ENCODE measurements at places on chromosomes 12 and 14.

GRCh38 chr14:76774821-76775694, 13.8 kb downstream of the VASH1 start:
- DNase-seq, result no peak

DNA sequence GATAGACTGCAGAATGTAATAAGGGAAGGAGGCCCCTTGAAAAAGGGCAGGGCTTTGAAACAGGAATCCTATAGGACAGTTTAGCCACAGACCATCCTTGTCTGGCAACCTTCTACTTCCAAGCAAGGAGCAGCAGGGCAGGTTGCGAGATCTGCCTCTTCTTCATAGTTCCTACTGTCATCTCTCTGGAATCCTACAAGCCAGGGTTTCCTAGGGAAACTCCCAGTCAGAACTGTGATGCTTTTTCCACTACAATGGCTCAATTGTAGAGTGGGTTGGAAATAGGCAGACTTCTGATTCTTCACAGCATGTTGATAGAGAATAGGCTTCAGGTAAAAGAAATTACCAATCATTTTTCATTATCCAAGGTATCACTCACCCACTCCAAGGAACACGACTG, 186.3 kb downstream of the DACT1 start:
- DNase-seq, result no peak

GRCh38 chr14:31426663-31427062, 6.3 kb upstream of the HEATR5A start:
- DNase-seq, result no peak

DNA sequence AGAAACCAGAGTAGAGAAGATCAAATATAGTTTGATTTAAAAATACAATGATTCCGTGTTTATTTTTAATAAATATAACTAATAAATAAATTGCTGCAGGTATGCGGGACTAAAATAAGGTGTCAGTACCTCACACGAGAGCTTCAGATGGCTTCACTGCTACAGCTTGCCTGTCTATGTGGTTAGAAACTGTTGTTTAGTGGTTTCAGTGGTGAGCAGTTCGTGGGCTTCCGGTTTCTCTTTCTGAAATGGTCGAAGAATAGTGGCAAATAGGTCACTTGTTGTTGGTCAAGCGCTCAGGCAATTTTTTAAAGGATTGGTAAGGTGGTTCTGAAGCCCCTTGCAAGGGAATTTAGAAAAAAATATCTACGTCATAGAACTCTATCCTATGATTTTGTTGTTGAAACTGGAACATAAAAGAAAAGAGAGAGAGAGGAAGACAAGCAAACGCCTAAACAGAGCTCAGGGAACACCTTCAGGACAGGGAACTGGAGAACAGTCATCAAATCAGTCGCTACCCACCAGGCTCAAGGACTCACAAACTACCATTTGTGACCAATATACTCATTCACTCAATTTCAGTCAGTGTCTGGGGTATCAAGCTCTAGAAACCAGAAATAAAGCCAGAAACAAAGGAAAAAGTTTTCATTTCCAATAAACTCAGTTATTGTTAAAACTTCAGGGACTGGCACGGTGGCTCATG, 31.3 kb downstream of the GABARAPL1 start:
- DNase-seq, result no peak

DNA sequence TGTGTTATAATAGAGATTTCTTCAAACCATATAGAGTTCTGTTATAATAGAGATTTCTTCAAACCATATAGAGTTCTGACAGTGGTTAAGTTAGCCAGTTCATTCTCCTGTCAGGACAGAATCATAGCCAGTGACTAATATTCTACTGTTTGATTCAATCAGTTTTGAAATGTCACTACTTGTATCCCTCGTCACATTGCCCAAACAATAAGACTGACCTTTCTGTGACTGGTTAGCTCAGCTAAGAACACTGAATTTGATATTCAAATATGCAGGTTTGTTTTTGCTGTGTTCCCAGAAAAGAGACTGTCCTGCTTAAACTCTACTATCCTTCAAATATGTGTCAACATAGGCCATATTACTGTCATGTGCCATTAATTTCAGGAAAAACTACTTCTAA, 74.4 kb downstream of the ALG10B start:
- no peak for DNase-seq

DNA sequence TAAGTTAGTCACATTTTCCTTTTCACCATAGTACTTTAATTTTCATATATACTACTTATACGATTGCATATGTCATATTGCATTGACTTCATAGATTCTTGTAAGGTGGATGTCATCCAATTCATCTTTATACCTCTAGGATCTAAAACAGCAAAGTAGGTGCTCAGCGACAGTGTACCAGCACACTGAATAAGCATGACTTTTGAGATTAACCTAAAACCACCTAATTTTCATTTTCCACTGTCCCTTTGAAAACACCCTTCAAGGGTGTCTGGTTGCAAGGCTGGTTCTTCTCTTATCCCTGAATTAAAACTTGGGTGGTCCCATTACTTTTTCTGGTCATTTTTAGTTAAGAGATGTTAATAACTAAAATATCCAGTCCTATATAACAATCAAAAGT, 4.4 kb downstream of the GPR19 start:
- DNase-seq, result no peak

GRCh38 chr14:60807971-60808370, 73.4 kb downstream of the MNAT1 start:
- DNase-seq, result no peak

DNA sequence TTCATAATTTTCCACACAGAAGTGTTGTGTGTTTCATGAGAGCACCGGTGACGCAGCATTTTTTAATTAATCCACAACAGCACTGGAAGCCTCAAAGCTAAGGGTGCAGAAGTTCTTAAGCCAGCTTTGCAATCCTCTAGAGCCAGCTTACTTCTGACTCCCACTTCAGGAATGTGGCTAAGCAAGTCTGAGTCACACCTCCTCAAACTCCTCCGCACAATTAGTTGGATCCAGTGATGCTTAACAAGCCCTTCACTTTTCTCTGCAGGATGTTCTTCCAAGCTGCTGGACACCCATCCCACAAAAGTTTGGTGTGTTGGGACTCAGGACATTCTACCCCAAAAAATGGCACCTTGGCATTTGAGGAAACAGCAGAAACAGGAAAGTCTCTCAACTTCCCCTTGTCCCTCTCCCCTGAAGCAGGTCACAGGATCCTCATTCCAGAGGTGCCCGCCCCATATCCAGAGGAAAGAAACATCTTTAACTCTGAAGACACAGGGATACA, 210.0 kb downstream of the PPM1H start:
- DNase-seq, result peak; percentile 41

- DNase-seq, result no peak
Measured at GRCh38 chr12:107487011-107487680, 198.5 kb upstream of the PWP1 start.

DNA sequence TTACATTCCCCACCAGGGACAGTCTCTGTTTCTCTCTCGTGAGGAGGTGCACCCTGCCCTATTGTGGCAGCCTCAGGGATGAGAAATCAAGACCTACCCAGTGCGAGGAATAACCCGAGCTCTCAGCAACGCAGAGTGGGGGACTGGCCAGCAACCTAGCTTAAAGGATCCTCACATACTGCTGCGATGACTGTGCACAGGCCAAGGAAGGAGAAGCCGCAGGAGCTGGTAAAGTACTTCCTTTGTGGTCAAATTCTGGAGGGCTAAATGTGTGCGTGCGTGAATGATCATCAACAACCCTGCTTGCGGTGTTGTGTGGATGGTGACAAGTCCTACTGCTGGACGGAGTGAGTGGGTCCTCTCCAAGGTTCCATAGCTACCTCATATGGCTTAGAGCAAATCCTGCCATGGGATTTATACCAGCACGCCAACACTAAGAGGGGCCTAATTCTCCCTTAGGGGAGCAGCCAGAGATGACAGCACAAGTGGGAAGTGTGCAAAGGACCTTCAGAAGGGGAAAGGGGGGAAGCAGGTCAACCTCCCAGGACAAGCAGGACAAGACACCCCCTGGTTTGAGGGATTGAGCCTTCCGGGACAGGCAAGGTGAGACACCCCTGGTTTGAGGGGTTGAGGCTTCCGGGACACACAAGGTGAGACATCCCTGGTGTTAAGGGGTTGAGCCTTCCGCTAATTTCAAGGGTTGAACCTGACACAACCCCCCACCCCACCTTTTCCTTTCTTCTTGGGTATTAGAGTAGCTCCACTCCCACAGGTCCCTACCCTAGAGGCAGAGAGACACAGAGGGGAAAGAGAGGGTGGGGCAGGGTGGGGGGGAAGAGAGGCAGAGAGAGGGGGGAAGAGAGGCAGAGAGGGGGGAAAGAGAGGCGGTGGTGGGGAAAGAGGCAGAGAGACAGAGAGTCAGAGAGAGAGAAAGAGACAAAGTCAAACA, 58.8 kb upstream of the AP4S1 start:
- no peak for DNase-seq

- DNase-seq, result no peak
Measured at GRCh38 chr12:119486599-119487154, 106.9 kb upstream of the TMEM233 start.

GRCh38 chr12:43292699-43293098, 259.3 kb downstream of the ADAMTS20 start:
- no peak for DNase-seq

GRCh38 chr12:3967556-3968160, 94.5 kb upstream of the PARP11 start:
- no peak for DNase-seq

DNA sequence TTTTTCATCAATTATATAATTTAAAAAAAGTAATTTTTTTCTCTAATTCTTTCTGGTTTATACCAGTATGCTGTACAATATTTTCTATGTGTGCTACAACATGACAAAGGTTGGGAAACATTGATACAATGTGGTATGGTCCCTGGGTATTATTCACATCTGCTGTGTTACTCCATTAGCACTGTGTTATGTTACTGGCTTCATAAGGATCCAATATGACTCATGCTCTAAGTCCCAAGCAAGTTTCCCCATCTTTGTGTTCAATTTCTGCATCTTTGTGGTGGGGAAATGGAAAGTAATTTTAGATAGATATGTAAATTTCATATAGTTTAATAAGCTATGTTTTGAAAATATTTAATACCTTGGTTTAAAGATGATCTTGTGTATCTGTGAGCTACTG, 35.8 kb downstream of the FBXO33 start:
- DNase-seq, result no peak

- DNase-seq, result no peak
Measured at GRCh38 chr12:67002720-67003119, 266.4 kb upstream of the CAND1 start.

GRCh38 chr14:38536376-38537038, 280.6 kb upstream of the CLEC14A start:
- DNase-seq, result no peak

DNA sequence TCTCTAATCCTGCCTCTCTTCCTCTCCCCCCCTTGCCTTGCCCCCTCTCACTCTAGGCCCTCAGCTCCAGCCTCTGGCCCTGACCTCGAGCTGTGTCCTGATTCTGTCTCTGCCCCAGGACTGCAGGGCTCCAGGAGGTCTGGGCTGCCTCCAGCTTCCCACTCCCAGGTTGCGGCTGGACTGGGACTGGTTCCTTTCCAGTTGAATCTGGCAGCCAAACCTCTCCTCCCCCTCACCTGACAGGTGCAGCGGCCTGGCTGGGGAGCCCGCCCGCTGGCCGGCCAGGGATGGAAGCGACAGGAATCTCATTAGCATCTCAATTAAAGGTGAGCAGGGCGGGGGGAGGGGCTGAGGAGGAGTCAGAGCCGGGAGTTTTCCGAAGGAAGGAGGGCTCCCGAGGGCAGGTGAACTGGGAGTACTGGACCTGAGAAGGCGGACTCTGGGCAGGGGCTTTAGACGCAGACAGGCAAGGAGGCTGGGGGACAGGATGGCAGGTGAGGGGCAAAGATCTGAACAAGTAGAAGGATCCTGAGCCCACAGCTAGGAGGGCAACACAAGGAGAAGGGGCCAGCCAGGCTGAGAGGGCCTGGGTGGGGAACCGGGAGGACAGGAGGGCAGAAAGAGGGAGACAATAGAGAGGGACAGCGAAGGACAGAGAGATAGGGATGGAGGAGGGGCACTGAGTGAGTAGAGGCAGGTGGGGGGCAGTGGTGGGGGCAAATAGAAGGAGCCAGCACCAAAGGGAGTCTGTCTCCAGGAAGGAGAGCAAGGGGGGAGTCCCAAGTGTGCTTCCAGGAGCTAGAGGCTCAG, at the start of gene SCNN1A:
Gene SCNN1A, minus strand, starts transcription at position 295 of the 810 bp plus-strand sequence. CDS start 780 bp downstream, outside the sequence.
- peak; percentile 54 for DNase-seq

DNA sequence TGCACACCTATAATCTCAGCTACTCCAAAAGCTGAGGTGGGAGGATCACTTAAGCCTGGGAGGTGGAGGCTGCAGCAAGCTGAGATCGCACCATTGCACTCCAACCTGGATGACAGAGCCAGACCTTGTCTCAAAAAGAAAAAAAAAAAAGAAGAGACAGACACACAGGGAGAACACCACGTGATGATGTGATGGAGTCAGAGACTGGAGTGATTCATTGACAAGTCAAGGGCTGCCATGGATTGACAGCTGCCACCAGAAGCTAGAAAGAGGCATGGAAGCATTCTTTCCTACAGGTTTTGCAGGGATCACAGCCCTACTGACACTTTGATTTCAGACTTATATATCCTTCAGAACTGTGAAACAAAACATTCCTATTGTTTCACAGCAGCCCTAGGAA, 3.5 kb upstream of the HCFC2 start:
- DNase-seq, result no peak

DNA sequence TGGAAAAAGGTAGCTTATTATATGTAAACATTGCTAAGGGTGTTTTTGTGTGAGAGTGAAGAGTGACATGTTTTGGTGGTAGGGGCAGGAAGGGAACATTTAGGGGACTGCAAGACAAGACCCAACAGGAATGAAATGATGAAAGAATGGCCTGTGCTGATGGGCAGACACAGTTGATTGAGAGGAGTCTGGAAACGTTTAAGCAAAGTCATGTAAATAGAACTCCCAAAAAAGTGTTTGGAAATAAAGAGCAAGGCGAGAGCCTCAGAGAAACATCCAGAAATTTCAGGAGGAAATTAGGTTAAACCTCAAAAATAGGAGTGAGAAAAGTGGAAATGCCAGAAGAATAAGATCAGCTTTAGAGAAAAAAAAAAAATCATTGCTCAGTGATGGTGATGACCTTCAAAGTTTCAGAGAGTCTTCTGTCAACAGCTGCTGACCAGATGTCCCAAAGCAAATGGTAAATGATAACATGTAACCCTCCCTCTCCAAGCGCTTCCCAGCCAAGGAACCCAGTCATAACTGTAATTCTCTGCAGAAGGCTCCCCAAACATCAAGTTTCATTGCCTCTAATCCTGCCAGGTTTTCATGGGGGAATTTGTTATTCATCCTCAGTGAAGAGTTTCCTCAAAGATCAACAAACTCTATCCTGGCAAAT, 223.2 kb upstream of the FAR2 start:
- DNase-seq, result no peak

DNA sequence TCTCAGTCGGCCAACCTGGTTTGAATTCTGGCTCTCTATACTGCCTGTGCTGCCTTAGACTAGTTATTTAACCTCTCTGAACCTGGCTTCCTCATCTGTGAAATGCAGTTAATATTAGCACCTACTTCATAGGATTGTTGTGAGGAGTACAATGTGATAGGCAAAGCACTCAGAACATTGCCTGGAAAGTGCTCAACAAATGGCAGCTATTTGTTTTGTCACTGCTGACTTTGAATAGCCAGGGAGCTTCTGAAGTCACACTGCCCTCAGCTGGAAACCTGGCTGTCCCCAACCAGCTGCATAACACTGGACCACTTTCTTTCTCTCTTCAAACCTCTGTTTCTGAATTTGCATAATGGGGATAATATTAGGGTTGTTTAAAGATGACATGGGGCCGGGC, 9.6 kb downstream of the TMEM30B start:
- no peak for DNase-seq
